ENCODE measurements at places on chromosomes 6 and 20. TPM values are rescaled to one million over a fixed set of nuclear protein-coding genes. Genes with fewer than 3 reads are reported as not detected.

- DNase-seq, result no peak
Observed at GRCh38 chr6:3510617-3511016, 53.8 kb upstream of the SLC22A23 start.

DNA sequence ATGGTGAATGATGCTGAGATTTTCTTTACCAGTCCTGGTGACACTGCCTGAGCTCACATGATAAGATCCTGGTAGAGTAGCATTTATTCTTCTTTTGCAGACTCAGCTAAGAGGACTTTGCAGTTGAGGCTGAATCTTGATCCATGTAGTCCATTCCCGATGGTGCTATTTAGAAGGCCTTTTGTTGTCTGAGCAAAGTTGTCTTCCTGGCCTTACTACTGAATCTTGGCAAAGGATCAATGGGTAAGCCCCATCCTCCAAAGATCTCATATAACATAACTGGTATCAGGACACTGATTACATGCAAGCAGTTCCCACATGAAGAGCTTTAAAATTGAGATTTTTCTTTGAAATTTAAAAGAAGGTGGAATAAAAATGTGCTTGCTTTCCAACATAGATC lies 291.6 kb downstream of the SOX4 start:
- DNase-seq, result no peak

DNA sequence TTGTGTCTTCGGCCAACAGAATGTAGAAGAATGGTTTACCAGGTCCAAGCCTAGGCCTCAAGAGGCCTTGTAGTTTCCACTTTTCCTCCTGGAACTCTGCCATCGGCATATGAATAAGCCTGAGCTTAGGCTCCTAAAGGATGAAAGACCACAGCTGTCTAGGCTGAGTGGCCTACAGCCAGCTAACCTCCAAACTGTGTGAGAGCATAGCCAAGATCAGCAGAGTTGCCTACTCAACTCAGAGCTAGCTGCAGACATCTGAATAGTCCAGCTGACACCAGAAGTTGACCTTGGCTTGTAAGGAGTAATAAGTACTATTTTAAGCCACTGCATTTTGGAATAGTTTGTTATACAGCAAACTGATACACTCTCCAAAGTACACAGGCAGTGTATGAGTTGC lies 52.6 kb upstream of the SMIM29 start:
- peak; percentile 41 for DNase-seq

DNA sequence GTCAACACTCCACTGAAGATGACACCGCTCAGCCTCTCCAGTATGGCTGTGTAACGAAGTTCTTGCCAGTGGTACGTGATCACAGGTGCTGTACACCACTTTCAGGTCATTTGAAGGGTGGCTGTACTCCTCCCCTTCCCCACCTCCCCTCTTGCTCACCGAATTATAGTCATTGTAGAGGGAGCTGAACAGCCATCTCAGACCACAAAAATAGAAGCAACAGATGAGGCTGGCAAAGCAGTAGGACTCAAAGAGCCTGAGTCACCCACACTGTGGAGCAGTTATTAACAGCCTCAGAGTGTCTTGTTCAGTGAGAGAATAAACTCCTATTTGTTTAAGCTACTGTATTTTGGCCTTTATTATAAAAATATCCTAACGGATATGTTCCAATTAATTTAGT lies 192.5 kb upstream of the MCHR2 start:
- no peak for DNase-seq

DNA sequence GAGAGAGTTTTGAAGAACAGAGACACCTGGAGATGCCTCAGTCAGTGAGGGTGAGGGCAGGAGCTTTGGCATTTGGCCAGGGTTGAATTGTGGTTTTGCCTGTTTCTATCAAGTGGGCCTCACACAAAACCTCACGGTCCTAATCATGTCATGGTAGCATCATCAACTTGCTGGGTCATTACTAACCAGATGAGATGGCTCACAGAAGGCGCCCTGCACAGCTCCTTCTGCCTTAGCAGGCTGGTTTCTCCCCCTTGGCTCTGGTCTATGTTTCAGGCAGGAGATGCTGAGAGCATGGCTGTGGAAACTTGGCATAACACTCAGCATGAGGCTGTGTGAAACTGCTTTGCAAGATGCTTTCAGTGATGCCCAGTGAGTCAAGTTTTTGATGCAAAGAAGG lies 99.3 kb downstream of the LRRC1 start:
- no peak for DNase-seq

OR2B6 gene
- polyA plus RNA-seq, result not detected

DNA sequence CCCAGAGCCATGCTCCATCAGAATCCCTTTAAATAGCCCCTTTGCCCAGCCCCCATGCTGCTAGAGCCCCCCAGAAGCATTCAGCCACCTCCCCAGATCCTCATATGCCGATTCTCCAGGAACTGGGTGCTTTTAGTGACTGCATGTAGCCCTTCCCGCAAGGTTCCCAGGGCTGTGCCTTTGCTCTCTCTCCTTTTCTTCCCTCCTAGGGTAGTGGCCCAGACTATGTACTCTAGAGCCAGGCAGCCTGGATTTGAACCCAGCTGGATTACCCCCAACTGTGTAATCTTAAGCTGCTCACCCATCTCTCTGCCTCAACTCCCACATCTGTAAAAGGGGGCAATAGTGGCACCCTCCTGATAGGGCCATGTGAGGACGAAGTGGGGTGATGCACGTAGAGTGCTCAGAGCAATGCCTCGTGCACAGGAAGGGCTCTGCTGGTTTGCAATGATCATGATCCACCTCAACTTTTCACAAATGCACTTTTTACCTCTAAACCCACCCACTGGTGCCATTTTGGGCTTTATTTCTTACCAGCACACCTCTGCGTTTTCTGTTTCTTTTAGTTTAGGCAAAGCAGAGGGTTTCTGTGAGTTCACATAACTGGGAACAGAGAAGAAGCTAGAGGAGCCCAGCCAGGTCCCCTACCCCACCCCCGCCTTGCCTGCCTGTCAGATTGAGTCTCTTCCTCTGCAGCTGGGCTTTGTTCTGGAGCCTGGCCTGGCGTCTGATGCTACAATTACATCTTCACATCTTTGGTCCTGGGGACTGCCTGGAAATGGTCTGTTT lies 396.5 kb downstream of the RNGTT start:
- DNase-seq, result no peak

DNA sequence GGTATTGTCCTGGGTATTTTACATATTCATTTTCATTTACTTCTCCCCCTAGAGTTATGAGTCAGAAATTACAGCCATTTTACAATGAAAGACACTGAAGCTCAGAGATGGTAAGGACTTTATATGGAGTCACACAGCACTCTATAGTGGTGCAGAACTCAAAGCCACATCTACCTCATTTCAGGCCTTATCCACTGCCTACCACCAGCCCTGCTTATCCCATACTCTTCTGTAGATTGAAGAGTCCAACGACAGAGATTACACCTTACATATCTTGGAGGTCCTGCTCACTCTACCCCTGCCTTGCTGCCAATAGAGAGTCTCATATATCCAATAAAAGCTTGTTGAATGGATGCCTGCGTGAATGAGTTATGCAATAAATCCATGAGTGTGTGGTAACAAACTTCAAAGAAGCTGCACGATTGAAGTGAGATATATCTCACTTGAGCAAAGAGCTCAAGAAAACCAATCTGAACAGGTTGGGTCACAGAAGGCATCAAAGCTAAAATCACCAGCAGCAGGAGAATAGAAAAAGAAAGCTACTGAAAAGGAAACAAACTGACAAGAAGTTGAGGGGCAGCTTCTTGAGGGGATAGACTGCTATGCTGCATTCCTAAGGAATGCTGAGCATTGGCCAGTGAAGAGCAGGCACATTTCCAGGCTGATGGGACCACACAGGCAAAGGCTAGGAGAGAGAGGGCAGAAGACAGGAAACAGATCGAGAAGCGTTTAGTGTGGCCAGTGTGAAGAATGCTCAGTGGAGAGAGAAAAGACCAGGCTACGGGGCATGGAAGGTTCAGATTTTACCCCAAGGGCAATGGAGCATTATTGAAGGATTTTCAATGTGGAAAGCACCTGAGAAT lies 585.6 kb downstream of the DHX35 start:
- DNase-seq, result no peak

DNA sequence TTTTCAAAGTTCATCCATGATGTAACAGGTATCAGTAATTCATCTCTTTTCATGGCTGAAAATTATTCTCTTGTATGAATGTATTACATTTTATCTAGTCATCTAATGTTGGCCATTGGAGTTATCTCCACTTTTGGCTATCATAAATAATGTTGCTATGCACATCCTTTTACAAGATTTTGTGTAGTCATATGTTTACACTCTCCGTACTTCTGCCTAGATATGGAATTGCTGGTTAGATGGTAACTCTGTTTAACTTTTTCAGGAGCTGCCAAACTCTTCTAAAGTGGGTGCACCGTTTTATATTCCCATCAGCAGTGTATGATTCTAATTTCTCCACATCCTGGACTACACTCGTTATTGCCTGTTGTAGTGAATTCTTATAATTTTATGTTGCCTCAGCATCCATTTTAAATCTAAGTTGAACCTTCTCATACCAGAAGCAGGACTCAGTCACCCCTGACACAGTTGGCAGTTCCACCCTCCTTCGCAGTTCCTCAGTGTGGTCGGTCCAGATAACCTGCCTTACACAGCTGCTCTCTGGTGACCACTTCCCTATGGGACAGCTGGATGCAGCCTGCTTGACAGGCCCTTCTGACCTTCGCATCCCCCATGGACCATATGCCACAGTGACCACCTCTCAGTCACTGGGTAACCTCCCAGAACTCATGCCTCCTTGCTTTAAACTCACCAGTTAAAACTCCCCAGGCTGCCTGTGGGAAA lies 33.9 kb downstream of the KIZ start:
- no peak for DNase-seq

DNA sequence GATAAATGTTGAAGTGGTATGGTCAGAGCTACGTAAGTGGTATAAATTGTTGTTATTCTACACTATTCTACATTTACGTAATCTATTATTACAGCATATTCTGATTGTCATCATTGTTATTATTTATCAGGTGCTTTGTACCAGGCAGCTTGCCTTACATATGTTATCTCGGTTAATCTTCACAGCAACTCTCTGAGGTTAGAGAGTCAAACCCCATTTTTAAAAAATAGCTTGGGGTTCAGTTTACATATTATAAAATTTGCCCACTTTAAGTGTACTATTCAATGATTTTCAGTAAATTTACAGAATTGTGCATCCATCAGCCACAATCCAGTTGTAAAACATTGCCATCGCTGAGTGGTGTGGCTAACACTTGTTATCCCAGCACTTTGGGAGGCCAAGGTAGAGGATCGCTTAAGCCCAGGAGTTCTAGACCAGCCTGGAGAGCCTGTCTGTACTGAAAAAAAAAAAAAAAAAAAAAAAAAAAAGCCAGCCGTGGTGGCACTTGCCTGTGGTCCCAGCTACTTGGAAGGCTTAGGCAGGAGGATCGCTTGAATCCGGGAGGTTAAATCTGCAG lies 35.5 kb downstream of the PPP1R16B start:
- DNase-seq, result no peak

GRCh38 chr6:81998432-81998831 lies 246.0 kb upstream of the TENT5A start:
- no peak for DNase-seq

- DNase-seq, result no peak
Observed at GRCh38 chr20:40883097-40883496, 145.5 kb upstream of the TOP1 start.

CCN5 gene
- 0.45 TPM for polyA plus RNA-seq

DNA sequence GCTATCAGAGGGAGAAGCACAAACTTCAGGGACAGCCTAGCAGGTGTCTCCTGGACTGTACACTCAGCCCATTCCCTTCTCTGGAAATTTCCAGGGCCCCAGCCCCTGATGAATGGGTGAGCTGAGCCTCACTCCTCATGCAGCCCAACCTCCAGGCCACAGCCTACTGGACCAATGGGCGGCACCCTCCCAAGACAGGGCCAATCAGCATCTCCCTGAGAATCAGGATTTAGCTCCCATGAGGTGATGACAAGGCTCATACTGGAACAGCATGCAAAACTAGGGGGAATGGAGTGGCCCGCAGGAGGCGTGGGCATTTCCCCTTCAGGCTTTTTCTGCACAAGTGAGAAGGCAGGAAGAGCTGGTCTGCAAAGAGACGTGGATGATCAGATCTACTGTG lies 29.0 kb downstream of the NFATC2 start:
- DNase-seq, result no peak

ALDH5A1 gene
- 13.9 TPM for polyA plus RNA-seq
